HuH-7 (cell line): ENCODE measurements at places on chromosomes 12 and 14.

DNA sequence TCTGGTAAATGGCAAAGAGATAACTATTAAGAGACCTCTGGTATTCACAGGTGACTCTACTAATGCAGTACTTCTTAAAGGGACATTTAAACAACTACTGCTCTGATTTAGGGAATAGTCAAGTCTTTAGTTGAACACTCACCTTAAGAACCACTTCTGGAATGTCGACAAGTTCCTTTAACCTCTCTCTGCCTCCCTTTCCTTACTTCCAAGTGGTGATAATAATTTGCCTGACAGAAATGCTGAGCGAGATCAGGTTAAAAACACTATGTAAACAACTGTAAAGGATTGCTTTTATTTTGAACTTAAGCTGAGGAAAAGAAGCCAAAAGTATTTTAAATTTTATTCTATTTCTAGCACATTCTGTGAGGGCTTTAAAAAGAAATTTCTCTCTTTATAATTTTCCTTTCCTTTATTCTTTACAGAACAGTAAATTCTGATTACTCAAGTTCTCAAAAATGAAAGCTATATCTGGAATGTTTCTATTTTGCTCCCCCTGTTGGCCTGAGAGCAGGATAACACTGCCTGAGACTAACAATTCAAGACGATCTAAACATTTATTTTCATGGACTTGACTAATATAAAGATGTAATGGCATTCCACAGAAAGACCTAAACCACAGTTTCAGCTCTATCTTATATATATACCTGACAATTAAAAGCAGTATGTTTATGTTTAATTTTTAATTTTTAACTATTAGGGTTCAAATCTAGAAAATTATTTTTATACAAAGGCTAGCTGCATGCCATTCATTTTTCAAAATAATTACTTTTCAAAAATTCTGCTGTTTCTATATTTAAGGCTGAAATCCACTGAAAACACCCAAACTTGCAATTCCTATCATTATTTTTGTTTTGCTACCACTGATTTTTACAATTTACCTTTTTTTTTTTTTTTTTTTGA, 29.2 kb downstream of the ZCCHC8 start:
- peak; percentile 17 for DNase-seq

GRCh38 chr14:20516921-20517320, 11.6 kb downstream of the RNASE10 start:
- no peak for DNase-seq

- DNase-seq: no peak
Observed at GRCh38 chr12:74689071-74689655, 151.5 kb downstream of the ATXN7L3B start.

GRCh38 chr14:23483236-23483854, 13.8 kb downstream of the NGDN start:
- peak; percentile 48 for DNase-seq

GRCh38 chr14:97057238-97058073, 260.3 kb downstream of the VRK1 start:
- no peak for DNase-seq

DNA sequence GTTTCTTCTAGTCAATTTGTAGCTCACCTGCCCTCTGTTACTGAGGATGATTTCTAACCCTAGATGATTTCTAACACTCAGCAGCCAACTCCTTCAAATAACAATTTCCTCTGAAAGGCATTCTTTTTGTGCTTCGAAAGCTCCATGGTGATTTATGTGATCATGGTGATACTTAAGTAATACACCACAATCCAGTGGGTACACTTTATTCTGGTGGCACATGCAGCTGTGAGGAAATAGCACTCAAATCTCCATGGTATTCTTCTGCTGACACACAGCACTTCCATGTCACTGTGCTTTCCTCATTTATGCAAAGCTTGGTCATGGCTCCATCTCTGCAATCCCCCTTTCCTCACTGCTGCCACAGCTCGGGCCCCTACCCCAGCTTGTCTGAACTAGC, 73.7 kb downstream of the PTPN21 start:
- no peak for DNase-seq

DNA sequence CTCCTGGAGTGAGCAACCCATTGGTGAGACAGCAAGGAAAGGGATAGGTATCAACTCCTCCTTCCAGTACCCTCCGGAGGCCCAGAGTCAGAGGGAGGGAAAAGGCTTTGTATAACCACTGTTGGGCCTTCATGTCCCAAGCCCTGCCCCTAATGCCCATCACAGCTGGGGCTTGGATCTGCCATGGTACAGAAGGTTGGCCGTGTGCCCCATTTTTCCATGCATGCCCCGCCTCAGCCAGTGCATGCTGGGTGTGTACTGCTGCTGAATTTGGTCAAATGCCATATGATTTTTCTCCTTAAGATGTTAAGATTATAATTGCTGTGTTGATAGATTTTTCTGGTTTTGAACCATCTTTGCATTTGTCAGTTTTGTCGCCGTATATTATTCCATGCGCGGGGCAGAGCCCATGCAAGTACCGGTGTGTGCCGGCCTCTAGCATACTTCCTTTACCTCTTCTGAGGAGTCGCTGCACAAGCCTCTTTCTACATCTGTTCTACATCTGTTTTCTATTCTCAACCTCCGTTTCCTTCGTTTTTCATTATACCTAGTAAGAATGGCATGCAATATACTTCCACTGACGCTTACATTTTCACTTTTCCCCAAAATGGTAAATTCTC, 26.6 kb downstream of the PPP2R5C start:
- no peak for DNase-seq

- DNase-seq: no peak
Observed at GRCh38 chr12:114294303-114294685, 111.7 kb downstream of the TBX5 start.

DNA sequence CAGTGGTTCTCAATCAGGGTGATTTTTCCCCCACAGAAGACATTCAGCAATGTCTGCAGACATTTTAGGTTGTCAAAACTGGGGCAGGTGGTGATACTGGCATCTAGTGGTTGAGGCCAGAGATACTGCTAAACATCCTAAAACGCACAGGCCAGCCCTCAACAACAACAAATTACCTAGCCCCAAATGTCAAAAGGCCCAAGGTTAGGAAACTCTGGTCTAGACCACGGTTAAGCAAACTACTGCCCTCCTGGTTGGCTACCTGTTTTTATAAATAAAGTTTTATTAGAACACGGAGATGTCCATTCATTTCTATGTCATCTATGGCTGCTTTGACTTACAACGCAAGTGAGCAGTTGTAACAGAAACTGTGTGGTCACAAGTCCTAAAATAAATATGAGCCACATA, 186.7 kb downstream of the EFCAB11 start:
- no peak for DNase-seq

- no peak for DNase-seq
Observed at GRCh38 chr12:5066251-5066650, 22.6 kb downstream of the KCNA5 start.

- no peak for DNase-seq
Observed at GRCh38 chr12:7354529-7354928, 50.7 kb downstream of the ACSM4 start.

GRCh38 chr14:36048667-36049066, 127.9 kb downstream of the PTCSC3 start:
- DNase-seq: no peak

- DNase-seq: no peak
Observed at GRCh38 chr14:75886636-75887348, 95.0 kb downstream of the TGFB3 start.

- no peak for DNase-seq
Observed at GRCh38 chr14:40362856-40363255, 930.6 kb upstream of the FBXO33 start.

- DNase-seq: no peak
Observed at GRCh38 chr12:34343766-34344165, 321.5 kb downstream of the ALG10 start.

- DNase-seq: no peak
Observed at GRCh38 chr12:133201888-133202287, 20.6 kb downstream of the ZNF268 start.

- no peak for DNase-seq
Observed at GRCh38 chr12:39402922-39403321, 40.0 kb downstream of the KIF21A start.

DNA sequence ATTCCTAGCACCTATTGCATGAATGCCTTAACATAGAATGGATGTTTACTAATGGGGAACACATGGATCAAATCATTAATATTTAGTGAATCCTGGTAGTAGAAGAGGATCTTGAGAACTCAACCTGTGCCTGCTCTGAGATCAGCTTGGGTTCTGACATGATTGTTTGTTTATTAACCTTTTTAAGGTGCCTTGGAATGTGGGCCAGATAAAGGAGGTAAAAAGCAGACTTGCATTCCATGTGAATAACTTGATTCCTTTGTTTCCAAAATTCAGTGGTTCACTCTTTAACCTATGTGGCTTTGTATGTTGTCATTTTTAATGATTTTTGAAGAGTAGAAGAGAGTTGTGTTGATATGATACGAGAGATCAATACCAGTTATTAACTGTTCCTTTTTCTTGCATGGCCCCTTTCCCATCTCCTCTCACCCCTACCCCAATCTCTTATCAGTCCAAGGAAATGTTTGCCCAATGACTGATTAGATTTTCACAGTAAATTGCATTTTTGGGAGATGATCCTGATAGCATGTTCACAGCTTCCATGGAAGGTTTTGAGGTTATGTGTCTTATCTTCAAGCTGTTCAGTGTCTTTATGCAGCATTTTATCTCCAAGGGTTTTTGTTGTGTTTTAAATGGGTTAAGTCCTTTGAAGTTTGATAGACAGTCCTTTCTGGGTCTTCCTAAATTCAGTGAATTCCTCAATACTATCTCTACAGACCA, 193.7 kb upstream of the FRMD6 start:
- no peak for DNase-seq

DNA sequence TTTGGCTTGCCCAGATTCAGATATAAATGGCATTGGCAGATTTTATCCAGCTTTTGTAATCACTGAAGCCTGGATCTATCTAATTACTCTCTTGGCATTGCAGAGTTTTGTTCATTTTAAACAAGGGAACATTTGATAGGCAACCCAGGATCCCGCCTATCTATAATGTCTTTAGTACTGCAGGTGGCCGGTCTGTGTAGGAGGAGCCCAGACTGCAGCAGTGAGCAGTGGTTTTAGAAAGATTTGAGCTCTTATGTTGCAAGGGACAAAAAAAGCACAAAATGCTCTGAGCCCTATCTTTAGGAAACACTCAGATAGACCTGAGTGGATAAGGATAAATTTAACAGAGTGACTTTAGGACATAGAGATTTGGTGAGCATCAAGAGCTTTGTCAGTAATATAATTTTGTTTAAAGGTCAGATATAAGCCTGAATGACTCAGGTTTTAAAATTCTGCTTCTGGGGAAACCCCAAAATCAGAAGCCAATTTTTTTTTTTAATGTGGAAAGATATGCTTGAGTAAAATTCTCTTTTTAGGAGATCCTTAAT, 165.5 kb downstream of the SLC5A8 start:
- DNase-seq: no peak

GRCh38 chr12:127688906-127689428, 578.0 kb upstream of the TMEM132C start:
- no peak for DNase-seq

DNA sequence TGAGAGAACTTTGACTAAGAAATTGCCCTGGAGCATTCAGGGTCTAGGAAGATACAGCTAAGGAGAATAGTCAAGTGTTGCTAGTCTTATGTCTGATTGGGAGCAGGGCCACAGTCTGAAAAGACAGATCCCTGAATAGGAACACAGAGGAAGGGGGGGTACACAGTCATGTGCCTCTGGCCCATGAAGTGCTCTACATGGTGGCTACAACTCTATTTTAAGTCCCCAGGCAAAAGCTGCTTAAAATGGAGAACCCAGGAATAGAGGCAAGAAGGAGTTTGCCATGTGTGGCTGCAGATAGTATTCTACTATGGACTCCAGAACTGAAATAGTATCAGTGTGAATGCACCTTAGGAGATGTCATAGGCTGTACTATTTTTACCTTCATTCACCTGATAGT, 118.0 kb upstream of the NPAS3 start:
- DNase-seq: no peak

- DNase-seq: no peak
Observed at GRCh38 chr12:128818065-128819022, 5.4 kb downstream of the SLC15A4 start.

GRCh38 chr12:93089805-93090569, 160.9 kb upstream of the EEA1 start:
- DNase-seq: no peak

GRCh38 chr12:13173012-13173932, 23.3 kb upstream of the EMP1 start:
- no peak for DNase-seq

- no peak for DNase-seq
Observed at GRCh38 chr14:73269729-73270531, 32.6 kb downstream of the PAPLN start.

DNA sequence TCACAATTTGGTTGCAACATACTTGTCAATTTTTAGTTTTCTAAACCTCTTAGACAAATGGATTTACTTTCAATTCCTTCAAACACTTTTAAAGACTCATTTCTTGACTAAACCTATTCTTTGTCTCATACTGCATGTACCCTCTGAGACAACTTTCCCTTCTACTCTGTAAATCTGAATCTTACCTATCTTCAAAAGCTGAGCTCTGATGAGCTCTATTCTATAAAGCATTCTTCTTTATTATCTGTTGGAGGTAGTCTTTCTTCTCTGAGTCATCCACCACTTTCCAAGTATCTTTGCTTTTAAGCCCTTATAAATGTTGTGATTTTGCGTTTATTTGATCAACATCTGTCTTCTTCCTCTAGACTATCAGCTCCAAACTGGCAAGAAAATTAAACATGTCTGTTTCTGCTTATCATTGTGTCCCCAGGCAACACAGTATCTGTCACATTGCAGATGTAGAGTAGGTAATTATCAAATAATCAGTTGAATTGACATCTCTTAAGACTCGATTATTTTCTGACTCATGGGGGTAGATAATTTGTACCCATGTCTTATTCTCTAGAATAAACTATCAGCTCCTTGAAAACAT, 265.6 kb upstream of the FAR2 start:
- DNase-seq: no peak

- DNase-seq: no peak
Observed at GRCh38 chr14:20792556-20792955, 10.1 kb downstream of the RNASE1 start.

DNA sequence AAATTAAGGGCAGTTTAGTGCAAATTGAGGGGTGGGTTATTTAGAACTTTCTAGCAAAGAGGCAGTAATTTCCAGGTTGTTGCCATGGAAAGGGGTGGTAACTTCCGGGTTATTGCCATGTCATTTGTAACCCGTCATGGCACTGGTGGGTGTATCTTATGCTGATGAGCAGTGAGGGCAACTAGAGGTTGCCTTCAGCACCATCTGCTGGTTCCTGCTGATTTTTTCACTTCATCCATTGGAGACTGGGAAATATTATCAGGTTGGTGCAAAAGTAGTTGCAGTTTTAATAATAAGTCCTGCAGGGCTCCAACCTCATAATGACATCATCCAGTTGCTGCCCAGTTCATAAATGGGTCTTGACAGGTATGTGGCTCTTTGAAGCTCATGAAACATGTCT, 24.4 kb upstream of the SERPINA4 start:
- DNase-seq: peak; percentile 27

DNA sequence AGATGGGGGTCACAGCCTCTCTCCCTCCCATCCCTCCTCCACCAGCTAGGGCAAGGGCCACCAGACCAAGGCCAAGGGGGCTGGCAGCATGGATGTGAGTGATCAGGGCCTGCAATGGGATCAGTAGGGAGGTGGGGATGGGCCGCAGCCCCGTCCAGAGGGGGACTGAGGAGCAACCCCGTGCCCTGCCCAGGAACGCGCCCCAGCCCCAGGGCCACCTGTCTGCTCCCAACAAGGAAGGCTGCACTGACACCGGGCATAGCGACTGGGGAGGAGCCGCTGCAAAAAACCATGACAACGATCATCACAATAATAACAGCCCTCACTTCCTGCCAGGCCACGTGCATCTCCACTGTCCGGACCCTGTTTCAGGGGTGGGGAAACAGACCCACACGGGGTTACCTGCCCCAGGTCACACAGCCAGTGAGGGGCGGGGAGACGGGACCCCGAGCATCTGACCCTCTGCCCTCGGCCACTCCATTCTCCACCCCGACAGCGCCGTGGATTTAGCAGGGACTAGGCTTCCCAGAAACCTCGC, 24.3 kb downstream of the NCOR2 start:
- no peak for DNase-seq
